ENCODE measurements at places on chromosomes 16 and 17.

- no peak for DNase-seq
These were observed 18.1 kb downstream of the PIPOX start for GRCh38 chr17:29061036-29061435.

GRCh38 chr16:66261826-66262225, 104.7 kb upstream of the CDH5 start:
- no peak for DNase-seq

- DNase-seq = no peak
These were observed 821 bp upstream of the GFAP start for GRCh38 chr17:44915862-44916780.

- DNase-seq = no peak
These were observed 6.0 kb upstream of the RNF135 start for GRCh38 chr17:30964876-30965275.
